Activated CD4-positive, alpha-beta T cell treated with anti-CD3 and anti-CD28 coated beads, Interleukin-2, amount 50 U/mL, for 16 hours (primary cell): ENCODE measurements at places on chromosomes 16 and 17.

DNA sequence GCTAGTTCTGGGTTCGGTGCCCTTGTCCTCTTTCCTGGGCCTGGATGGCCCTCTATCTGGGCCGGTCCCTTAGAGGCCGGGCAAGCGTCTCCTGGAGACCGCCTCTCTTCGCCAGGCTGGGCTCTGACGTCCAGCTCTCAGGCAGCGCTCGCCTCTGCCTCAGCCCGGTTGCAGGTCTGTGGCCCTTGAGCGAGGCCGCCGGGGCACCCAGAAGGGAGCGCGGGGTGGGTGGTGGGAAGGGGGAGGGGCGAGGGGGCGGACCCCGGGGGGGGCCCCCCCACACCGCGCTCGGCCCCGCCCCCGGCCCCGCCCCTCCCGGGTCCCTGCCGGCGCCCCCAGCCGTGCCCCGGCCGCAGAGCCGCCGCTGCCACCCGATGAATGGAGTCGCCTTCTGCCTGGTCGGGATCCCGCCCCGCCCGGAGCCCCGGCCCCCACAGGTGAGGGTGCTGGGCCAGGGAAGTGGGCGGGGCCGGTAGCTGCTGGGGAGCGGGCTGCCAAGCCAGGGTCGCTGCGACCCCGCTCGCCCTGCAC lies at the start of gene ARHGAP23:
Gene ARHGAP23 (plus strand): TSS at position 353 of the 531 bp plus-strand sequence. CDS start 22 bp downstream, at position 375.
- no peak for DNase-seq

- no peak for DNase-seq
These were observed 95.1 kb upstream of the ZFHX3 start for GRCh38 chr16:73143002-73143401.

GRCh38 chr17:77131904-77132303 lies 8.9 kb upstream of the SEC14L1 start:
- no peak for DNase-seq

GRCh38 chr16:56373003-56373402 lies 52.3 kb downstream of the AMFR start:
- no peak for DNase-seq

DNA sequence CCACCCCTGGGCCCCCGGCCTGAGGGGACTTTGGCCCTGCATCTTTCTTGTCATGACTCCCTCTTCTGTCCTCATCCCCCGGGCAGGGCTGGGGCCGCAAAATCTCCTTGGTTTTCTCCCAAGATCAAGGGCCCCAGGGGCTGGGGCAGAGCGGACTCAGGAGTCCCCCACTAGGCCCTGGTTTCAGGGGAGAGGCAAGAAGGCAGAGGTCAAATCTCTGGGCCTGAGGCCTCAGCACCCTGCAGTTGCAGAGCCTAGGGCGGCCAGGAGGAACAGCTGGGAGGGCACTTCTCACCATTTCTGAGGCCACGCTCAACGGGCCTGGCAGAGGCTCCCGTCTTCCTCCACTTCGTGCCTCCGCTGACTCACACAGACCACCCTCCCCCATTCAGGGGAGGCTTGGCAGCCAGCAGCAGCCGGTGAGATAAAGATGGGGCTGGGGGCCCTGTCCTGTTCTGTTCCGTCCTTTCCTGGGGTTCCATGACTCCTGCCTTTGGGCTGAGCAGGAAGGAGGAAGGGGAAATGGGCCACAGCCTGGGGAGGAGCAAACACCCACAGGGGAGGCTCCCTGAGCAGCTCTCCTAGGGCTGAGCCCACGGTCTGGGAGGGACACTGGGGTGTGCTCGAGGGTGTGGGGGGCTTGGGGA lies 12.4 kb downstream of the ZSCAN10 start:
- DNase-seq: no peak

DNA sequence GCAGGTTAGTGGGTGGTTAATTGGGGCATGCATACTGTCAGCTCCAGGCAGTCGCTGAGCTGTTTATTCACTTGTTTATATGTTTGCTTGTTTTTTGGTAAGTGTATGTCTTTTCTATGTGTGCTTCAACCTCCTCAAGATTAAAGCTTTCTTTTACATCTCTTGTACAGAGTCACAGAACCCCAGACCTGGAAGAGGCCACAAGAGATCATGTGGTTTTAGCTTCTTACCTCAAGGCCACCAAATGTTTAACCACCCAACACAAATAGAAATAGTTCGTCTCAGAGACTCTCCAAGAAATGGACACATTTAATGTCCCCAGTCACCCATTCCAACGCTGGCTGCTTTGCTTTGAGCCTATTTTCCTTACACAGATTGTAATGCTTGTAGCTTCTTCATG lies 11.8 kb upstream of the TMEM98 start:
- DNase-seq: no peak

DNA sequence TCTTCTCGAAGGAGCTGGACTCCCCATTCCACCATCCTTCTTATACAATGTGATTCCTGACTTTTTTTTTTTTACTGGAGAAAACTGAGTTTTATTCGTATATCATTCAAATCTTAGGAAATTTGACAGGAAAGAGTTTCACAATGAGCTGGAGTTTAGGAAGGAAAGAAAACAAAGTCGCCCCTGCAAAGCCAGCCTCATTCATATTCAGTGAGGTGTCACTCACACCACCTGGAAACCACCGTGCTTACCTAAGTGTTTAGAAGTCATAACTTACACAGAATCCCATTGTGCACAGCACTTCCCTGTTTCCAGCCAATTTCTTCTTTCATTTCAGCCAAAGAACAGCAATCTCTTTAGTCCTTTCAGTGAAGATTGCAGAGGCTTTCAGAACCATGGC lies 90.3 kb upstream of the CHMP6 start:
- no peak for DNase-seq

- no peak for DNase-seq
These were observed 5.6 kb downstream of the GFAP start for GRCh38 chr17:44909681-44910144.

- DNase-seq: no peak
These were observed 18.3 kb upstream of the HAS3 start for GRCh38 chr16:69087161-69087581.

- no peak for DNase-seq
These were observed 156.3 kb upstream of the ZKSCAN2 start for GRCh38 chr16:25413975-25414374.

GRCh38 chr17:50787106-50787505 lies 19.8 kb upstream of the ANKRD40CL start:
- no peak for DNase-seq

DNA sequence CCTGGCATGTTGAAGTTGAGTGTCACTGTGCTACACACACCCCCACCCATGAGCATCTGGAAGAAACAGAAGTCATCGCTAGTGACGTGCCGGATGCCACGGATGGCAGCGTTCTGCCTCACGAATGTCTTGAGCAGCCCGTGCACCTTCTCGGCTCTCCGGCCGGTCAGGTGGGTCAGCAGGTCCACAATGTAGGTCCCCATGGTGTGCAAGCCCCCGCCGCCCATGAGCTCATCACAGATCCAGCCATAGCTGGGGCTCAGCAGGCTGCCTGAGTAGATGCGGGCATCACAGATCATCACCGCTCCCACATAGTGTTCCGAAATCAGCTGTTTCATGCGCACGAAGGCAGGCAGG lies 8.9 kb downstream of the C16orf86 start:
- no peak for DNase-seq

DNA sequence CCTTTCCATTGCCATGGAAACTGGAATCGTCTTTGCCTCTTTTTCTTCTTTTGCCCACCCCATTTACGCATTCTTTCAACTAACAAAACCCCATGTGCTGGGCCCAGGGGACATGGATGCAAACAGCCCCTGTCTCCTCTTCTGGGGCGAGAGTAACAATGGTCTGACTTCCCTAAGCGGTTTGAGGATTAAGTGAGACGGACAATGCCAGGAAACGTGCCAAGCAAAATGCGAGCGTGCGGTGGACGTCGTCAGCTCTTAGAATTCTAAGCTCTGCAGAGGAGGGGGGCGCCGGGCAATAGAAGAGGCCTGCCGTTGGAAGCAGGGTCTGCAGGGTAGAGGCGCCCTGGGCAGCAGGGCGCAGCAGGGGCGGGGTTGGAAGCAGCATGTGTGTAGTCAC lies 42.4 kb upstream of the JPH3 start:
- DNase-seq: no peak

- DNase-seq: peak; percentile 27
These were observed 13.9 kb downstream of the RECQL5 start for GRCh38 chr17:75652934-75653549.

DNA sequence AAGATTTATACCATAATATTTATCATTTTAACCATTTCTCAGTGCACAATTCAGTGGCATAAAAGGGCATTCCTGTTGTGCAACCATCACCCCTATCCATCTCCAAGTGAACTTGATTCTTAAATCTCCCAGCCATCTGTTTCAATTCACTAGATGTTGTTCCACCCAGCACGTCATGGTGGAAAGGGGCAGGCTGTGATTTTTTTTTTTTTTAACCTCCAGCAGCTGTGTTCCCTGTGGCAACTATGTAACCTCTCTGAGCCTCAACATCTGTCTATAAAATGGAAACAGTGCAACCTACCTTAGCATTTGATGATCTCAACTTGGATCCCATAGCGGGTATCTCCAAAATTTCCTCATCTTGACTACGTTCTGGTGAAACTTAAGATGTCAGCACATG lies 604.5 kb downstream of the WWOX start:
- DNase-seq: no peak

DNA sequence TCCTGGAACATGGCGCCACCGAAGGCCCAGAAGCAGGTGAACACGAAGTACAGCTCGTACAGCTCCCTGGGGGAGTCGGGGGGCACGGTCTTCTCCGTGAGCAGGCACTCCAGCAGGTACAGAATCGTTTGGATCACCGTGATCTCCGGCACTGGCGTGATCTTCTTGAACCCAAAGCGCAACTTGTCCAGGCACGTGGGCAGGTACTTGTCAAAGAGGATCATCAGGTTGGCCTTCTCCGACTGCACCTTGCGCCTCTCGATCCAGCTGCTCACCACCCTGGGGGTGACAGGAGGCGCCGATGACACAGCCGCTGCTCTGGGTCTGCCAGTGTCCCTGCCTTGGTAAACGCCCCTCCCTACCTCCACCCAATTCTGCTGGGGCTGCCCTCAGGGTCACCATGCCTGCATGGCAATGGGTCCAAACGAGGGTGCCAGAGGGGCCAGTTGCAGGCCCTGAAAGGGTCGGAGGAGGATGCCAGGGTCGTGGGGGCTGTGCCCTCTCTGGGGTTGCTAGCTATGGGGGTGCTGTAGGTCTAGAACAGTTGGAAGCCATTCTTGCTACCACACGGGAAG lies 90.9 kb downstream of the DNAH17 start:
- DNase-seq: no peak

GRCh38 chr17:40315678-40316570 lies 6.9 kb downstream of the RARA start:
- DNase-seq: no peak

DNA sequence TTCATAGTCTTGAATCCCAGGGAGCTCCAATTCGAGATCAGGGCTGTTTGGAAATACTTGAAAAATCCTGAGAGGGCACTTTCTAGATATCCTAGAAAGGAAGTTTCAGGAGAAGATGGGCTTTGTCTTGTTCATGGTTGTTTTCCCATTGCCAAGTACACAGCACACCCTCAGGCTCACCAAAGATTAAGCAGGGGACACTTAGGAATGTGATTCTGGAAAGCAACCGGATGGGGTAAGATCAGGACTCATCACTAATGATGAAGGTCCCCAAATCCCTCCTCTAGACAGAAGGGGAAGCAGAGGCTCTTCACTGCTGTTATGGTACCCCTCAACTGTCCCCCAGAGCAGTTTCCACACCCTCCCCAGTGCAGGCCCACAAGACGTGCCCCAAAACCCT lies 40.7 kb downstream of the VAC14 start:
- no peak for DNase-seq

DNA sequence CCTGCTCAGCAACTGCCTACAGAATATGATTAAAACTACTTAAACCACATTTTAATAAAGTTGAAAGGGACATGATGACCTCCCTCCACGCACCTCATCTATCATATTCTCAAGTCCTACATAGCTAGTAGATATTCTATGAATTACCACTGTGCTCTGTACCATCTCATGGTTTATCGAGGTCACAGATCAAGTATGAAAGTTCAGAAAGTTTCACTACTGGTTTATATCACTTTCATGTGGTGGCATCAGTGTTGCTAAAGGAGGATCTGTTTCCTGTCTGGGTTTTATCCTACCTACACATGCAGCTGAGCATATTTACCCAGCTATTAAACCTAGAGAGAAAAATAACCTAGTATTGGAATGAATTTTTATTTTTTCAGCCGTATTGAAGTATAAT lies 214.9 kb upstream of the MON1B start:
- DNase-seq: peak; percentile 54

- DNase-seq: no peak
These were observed 11.0 kb downstream of the FTO start for GRCh38 chr16:53715023-53715384.

GRCh38 chr17:53837131-53837530 lies 14.4 kb downstream of the KIF2B start:
- no peak for DNase-seq

GRCh38 chr17:69608808-69609472 lies 194.4 kb downstream of the MAP2K6 start:
- DNase-seq: no peak

DNA sequence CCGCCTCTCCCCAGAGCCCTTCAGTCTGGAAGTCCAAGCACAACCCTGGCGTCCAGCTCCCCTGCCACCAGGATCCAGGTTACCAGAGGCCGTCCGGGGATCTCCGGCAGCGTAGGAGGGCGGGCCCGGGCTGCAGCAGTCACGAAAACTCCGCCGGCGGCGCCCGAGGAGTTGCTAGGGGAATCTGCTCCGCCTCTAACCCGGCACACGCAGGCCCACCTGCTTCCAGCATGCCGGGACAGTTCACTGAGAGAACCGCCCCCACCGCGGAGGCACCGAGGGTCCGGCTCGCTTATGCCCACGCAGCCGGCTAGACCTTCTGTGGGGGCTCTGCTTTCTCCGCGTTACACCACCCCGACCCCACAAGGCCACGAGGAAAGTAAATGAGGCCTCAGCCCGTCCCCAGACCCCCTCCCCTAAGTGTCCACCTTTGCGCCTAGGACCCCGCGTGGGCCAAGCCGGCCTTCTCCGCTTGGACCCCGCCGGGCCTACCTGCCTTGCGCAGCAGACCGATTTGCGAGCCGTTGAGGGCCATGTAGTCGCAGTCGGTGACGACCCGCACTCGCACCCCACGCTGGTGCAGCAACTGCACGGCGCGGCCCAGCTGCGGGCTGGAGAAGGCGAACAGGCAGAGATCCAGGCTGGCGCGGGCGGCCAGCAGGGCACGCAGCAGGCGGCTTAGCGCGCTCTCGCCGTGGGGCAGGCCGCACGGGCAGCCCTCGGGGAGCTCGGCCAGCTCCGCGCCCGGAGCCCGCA lies 587 bp downstream of the PLD6 start:
- DNase-seq: peak; percentile 68

DNA sequence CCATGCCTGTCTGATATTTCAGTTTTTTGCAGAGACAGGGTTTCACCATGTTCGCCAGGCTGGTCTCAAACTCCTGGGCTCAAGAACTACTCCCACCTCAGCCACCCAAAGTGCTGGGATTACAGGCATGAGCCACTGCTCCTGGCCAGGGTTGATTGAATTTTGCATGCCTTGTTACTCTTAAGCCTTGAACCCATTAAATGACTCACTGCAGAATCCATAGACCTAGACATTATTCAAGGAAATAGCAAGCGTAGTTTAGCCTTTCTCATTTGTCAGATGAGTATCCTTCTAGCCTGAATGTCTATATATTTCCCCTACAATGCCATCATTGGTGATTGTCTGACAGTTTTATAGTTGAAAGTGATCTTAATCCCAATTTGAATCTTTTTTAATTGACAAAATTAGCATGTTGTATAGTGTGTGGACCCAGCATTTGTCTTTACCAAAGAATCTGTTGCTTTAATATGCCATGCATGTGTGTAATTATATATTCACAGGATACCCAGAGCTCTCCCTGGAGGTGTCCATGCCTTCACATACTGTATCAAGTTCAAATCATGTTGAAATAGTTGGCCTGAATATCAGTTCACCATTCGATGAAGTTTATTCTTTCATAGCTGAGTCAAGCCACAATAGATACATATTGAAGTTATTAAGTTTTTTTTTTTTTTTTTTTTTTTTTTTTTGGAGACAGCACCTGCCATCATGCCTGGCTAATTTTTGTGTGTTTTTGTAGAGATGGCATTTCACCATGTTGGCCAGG lies 321.0 kb downstream of the CPPED1 start:
- no peak for DNase-seq
